CD4-positive, alpha-beta T cell treated with Interferon alpha-2 for 1 hour (primary cell): ENCODE measurements at places on chromosomes 6 and 20.

DNA sequence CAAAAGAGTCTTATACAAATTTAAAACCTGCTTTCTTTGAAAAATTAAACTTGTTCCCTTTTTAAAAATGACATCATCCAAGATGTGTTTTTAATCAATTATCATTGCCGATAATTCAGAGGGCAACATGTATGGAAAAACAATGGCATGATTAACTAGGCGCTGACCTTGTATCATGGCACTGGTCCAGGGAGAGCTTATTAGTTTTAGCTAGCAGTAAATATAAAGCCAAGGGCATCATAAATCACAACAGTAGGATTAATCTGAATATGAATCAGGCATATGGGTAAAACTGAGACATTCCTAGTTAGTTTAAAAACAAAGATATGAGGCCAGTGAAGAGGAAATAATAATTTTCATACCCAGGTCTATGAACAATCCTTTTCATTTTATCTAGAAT is 374.0 kb downstream of the HDGFL1 start:
- DNase-seq, result no peak

DNA sequence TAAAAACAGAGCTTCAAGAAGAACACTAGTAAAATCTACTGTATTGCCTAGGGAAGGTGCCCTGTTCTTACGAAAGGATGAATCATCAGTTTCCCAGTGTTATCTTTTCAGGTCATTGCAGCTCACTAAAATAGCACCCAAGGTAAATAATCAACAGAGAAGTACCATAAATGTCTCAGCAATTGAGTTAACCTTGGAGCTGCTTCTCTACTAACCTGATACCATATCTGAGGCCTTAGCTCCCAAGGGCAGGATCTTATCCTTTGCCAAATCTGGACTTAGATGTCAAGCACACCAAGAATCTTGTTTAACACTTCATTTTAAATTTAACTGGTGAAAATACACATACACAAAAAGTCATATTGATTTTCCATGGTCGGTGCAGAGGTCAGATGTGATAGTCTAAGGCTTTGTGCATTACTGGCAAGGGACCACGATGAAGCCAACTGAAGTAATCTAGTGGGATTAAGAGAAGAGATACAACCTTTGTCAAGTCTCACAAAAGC is 81.5 kb downstream of the EDN1 start:
- DNase-seq, result no peak

DNA sequence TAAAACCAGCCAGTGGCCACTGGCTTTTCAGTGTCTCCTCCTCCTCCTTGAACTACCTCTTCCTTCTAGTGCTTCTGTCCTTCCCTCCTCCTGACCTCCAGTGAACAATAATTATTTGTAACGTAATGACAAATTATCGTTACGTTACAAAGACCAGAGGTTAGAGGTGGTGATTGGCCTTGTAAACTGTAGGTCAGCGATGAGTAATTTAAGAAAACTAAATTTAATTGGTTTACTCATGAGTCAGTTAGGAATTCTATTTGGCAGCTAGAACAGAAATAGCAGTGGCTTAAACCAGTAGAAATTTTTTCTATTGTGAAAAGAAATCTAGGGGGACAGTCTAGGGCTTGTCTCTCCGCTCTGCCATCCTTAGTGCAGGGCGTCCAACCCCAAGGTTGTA is 38.8 kb downstream of the PPARD start:
- no peak for DNase-seq

- DNase-seq, result no peak
These were observed 122.3 kb downstream of the PREX1 start for GRCh38 chr20:48705240-48706115.

DNA sequence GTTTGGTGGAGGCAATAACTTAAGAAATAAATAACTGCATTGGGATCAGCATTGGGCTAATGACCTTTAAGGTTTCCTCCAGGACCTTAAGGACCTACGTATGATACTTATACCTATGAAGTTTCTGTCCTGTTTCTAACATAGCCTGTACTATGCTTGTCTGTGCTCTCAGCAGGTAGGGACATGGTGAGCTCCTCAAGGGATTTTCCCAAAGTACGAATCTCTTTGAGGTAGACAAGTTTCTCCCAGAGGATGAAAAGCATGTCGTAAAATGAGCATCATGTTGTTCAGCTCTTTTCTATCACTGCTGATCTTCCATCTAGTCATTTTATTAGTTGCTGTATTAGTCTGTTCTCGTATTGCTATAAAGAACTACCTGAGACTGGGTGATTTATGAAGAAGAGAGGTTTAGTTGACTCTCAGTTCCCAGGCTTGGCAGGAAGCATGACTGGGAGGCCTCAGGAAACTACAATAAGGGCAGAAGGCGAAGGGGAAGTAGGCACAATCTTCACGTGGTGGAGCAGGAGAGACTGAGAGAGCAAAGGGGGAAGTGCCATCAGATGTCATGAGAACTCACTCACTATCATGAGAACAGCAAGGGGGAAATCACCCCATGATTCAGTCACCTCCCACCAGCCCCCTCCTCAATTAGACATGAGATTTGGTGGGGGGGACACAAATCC is 77.8 kb upstream of the TGM3 start:
- peak; percentile 67 for DNase-seq

GRCh38 chr20:45064812-45065211 is 36.1 kb downstream of the KCNS1 start:
- DNase-seq, result no peak

- peak; percentile 30 for DNase-seq
These were observed 61.5 kb downstream of the TBXT start for GRCh38 chr6:166106076-166106686.

DNA sequence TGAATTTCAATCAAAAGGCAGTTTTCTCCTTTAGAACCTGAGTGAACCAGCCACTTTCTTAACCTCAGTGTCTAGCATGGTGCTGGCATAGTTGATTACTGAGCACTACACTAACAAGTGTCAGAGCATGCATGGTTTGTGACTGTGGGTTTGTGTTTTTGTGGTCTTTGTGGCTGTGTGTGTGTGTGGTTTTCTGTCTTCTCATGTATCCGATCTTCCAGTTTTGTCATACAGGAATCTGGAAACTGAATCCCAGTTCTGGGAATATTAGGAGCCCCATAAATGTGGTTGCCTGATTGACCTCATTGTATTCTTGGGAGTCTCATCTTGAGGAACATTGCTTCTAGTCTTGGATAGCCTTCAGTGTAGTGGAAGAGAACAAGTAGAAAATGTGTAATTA is 73.7 kb downstream of the ESR1 start:
- no peak for DNase-seq

DNA sequence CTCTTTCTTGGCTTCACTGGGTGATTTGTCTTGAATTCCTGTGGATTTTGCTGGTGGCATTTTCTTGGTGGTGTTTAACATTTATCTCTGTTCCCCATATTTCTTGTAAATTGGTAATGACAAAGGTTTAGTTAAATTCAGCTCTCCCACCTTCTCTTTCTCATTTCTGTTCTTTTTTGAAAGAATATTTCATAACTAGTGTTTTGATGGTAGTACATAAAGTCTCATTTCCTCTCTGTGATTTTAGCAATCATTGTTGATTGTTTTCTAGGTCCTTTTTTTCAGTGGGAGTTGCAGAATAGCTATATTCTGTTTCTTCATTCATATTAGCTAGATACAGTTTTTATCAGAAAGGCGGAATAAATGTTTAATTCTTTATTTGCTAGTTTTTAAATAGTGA is 73.1 kb downstream of the QKI start:
- DNase-seq, result no peak

DNA sequence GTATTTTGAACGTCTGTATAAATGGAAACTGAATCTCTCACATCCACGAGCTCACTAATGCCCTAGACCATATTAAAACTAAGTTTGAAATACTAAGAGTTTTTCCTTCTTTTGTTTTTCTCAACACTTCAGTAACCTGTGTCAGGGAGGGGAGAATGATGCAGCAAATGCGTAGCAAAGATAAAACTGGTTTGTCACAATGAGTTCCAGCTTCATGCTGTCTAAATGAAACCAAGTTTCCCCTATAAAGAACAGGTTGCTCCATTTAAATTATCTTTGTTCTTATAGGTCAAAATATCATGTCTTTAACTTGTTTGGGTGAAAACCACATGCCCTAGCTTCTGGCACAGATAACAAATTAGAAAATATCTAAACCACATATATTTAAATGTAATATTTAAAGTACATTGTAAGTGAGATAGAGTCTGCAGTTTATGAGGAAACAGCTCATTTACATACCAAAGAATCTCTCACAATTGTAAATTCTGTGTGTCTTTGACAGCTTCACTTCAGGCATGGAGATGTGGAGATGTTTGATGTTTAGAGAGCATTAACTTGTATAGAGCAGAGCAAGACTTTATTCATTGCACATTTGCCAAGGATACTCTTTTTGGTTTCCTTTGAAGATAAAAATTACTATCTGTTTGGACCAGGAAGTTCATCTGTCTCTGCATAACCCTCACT is 7.3 kb downstream of the TRDN start:
- no peak for DNase-seq

DNA sequence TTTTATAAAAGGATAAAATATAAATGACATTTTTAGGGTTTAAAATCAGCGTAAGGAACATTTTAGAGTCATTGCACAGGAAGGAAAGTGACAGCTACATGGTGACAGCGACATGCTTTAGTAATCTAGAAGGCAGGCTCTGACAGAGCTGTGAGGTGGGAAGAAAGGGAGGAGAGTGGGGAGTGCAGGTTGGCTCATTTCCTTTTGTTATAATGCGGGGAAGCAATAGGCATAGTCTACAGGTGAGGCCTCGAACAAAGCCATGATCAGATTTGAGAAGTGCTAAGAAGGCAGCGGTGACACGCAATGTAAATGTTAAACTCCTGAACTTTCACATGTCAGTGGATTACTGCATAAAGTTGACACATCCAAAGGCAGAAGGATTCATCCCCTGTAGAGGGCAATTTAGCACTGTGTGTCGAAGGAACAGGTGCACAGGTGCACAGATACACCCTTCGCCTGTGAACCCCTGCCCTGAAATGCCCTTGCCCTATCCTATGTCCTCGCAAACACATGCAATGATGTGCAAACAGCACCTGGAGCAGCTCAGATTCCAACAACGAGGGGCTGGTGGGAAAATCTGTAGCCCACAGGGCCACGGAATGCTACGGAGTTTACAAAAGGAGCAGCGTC is 32.4 kb upstream of the SMOC2 start:
- no peak for DNase-seq

DNA sequence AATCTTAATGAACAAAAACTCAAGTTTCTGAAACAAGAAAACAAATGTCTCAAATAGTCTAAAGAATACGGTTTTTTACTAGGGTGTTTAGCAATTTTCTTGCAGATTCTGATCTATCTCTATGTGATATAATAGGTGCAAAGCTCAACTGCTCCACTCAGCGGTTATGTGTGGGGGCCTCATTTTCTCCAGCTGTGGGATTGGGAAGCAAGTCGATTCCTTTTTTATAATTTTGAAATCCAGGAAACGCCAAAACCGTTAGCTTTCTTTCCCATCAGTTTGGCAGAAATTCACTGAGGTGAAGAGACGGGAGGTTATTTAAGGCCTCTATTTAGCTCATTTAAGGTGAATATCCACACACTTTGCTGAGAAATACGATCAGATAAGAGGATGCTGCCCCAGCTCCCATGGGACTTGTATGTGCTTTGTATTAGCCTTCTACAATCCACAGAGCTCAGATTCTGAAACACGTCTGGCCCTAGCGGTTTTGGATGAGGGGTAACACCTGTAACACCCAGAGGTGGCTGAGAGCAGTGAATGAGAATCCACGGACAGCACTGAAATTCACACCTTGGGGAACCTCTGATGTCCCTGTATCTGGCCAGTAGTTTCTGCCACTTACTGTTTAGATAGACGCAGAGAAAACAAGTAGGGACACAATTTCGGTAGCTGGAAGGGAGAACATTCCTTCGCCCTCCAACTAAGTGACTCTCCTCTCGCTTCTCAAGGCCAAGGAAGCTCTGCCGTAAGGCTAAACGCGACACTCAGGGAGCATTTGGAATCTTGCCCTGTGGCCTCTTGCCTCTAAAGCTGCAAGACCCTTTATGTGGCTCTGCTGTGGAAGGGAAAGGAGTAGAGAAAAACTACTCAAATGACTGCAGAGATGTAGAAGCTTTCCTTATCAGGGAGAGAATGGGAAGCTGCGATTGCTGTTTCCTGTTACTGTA is 6.5 kb upstream of the BCAS4 start:
- DNase-seq, result no peak

- DNase-seq, result no peak
These were observed 3.1 kb downstream of the SEMG1 start for GRCh38 chr20:45209924-45210323.

- no peak for DNase-seq
These were observed 13.4 kb upstream of the HIVEP2 start for GRCh38 chr6:142958343-142958742.

- DNase-seq, result no peak
These were observed 32.6 kb upstream of the RNF182 start for GRCh38 chr6:13892017-13892645.

- no peak for DNase-seq
These were observed 10.3 kb upstream of the MAPK13 start for GRCh38 chr6:36120018-36120417.

GRCh38 chr6:99868074-99868702 is 125.8 kb downstream of the MCHR2 start:
- DNase-seq, result peak; percentile 38

GRCh38 chr6:13307508-13307995 is 20.8 kb downstream of the TBC1D7 start:
- peak; percentile 61 for DNase-seq

GRCh38 chr6:35654883-35655282 is 33.8 kb downstream of the FKBP5 start:
- DNase-seq, result no peak

GRCh38 chr20:61980647-61981583 is 84.8 kb downstream of the TAF4 start:
- peak; percentile 22 for DNase-seq

- no peak for DNase-seq
These were observed 286.2 kb downstream of the PREX1 start for GRCh38 chr20:48541581-48542071.

DNA sequence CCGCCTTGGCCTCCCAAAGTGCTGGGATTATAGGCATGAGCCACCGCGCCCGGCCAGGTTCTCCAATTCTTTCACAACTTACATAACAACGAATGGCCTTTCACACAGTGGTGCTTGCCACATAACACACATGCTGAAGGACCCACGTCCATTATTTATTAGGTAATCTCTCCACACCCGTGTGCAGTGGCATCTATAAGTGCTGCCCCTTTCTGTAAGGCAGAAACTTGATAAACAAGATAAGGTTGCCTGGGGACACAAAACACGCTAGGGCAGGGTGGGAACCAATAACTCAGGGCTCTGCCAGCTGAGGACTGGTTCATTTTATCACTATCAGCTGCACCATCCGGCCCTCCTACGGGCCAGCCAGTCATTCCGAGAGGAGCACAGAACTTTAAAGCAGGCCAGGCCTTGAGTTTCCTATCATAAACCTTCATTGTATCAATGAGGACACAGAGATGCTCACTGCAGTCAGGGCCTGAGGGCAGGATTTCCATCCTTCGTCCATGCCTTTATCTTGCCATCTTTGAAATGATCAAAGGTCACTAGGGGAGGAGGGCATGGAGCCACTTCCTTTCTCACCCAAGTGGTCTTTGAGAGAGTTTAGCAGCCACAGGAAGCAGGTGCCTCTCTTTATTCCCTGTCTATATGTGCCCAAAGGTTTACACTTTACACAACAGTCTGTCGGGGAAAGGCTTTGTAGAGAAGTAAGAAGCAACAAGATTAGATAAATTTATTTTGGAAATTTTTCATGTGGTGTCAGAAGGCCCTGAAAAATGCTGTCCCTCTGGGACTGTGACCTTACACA is 37.6 kb downstream of the GPLD1 start:
- no peak for DNase-seq
